Putamen (tissue), 1 donor: ENCODE measurements at places on chromosomes 6 and 20.

DNA sequence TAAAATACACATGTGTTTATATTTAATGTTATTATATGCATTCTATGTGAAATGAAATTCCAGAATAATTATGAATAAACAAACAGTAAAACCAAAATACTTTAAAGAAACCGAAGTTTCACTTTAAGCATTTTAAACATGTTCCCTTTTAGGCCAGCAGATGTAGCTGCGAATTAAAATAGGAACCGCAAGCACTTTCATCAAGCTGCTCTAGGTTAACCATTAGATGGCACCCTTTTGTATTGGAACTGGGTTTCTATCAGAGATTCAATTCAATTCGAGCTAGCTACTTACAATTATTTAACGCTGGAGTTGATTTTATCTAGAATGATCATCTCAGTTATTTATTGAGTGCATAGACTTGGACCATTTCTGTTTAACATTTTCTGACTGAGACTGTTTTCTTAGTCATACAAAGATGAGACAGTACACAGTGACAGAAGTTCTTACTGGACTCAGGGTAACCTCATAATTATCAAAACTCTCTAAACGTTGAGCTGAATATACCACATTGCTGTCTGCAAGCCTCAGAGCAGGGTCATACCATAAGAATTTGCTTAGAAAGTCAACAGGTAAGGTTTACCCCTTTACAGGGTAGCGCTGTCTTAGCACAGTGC, 8.5 kb downstream of the TMEM242 start:
- peak; percentile 76 for DNase-seq

DNA sequence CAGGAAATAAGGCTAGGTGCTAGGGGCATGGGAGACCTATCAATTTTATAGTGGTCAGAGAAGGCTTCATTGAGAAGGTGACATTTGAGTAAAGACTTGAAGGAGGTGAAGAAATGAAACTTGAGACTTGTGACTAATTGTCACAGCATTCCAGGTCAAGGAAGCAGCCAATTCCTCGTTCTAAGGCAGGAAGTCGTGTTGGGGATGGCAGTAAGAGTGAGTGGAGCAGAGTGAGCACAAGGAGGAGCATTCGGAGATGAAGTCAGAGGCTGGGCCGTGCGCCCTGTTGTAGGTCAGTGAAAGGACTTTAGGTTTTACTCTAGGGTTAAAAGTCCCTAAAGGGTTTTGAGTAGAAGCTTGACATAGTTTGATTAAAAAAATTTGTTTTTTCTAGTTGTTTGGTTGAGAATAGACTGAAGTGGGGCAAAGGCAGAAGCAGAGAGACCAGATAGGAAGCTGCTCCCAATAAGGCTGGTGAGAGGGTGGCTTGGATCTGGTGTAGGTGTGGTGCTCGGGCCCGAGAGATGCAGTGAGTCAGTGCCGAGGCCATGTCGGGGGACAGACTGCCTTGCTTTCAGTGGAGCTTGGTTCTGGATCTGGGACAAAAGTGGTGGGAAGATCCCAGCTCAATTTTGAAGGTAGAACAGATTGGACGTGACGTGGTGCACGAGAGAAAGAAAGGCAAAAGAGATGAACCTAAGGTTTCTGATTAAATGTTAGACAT, 2.6 kb upstream of the RSPH3 start:
- DNase-seq: no peak

GRCh38 chr20:17806739-17807441, 107.1 kb downstream of the BANF2 start:
- peak; percentile 7 for DNase-seq

GRCh38 chr6:75735491-75736186, 13.4 kb upstream of the MYO6 start:
- no peak for DNase-seq

GRCh38 chr6:12163744-12164507, 126.2 kb upstream of the EDN1 start:
- no peak for DNase-seq

DNA sequence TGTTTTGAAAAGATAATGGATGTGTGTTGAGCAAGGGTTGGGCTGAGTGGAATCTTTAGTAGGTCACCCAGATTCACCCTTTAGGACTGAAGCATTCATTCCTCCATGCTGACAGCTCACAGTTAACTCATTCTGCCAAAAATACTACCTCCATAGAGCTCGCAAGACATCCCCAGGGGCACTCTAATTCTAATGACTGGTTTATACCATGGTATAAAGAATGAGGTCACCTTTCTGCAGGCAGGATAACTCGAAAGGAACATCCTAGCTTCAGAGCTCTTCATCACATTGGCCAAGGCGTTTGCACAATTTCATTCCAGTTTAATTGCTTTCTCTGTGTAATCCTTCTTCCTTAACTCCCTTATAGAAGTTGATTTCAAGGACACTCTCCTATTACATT, 1257.2 kb upstream of the EYS start:
- DNase-seq: no peak

GRCh38 chr6:95574811-95575210, 2.5 kb upstream of the MANEA start:
- DNase-seq: no peak

DNA sequence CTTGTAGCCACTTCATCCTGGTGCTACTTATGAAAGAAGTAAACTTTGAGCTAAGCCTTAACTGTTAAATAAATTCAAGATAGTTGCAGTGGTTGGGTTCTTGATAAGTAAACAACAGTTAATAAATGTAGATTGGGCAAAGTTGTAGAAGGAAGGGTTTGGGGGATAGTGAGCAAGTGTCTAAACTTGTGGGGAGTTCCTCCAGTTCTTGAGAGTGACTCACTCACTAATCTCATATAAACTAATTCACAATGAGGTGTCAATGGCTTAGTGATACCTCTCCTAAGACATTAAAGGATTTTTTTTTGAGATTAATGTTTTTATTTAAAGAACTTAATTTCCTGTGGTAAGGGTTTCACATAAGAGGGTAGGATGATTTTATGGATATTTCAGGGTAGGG, 507.4 kb downstream of the BMP2 start:
- no peak for DNase-seq

DNA sequence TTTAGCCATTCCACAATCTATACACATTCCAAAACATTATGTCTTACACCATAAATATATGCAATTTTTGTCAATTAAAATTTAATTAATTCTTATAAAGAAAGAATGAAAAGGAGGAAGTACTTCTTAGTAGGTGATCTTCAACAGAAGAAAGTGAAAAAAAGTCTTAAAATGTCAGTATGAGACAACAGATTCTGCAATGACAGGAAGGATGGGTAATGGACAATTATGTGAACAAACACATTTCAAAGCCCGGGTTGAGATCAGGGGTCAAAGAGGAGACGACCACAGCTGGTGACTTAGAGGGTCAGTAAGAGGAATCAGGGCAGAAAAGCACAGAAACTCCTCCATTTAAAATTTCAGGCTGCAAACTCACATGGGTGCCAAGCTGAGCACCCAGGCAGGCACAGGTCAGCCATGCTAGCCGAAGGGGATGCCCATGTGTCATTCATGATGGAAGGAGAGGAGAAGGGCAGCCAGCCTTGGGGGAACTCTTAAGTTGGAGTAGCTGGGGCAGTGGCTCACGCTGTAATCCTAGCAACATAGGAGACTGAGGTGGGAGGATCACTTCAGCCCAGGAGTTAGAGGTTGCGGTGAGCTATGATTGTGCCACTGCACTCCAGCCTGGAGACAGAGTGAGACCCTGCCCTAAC, 11.0 kb downstream of the VSX1 start:
- no peak for DNase-seq

DNA sequence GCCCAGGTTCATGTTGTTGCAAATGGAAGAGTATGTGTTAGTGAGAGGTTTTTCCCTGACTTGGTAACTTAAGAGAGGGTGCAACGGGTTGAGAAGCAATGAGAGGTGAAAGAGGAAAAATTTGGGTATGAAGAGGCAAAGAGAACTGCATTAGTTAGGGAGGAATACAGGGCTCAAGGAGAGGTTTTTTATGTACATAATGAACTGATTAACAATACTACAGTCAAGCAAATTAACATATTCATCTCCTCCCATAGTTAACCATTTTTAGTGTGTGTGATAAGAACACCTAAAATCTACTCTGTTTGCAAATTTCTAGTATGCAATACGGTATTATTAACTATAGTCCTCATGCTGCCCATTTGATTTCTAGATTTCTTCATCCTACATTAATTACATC, 79.5 kb upstream of the HTR1E start:
- DNase-seq: no peak

- DNase-seq: no peak
These were observed 237.0 kb downstream of the LRFN2 start for GRCh38 chr6:40349901-40350746.

DNA sequence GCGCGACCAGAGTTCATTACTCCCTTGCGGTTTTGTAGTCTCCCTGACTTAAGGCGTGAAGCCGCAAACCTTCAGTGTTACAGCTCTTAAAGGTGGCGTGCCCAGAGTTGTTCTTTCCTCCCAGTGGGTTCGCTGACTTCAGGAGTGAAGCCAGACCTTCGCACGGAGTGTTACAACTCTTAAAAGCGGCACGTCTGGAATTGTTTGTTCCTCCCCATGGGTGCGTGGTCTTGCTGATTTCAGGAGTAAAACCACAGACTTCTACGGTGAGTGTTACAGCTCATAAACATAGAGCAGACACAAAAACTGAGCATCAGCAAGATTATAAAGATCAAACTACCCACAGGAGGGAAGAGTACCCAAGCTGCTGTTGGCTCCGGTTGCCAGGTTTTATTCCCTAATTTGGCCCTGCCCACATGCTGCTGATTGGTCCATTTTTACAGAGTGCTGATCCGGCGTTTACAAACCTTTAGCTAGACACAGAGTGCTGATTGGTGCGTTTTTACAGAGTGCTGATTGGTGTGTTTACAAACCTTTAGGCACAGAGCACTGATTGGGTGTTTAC, 10.4 kb downstream of the TMEM14C start:
- no peak for DNase-seq

- DNase-seq: peak; percentile 70
These were observed 18.9 kb downstream of the PCNA start for GRCh38 chr20:5100684-5101347.

GRCh38 chr6:158467923-158468322, 92.0 kb upstream of the TMEM181 start:
- DNase-seq: no peak

DNA sequence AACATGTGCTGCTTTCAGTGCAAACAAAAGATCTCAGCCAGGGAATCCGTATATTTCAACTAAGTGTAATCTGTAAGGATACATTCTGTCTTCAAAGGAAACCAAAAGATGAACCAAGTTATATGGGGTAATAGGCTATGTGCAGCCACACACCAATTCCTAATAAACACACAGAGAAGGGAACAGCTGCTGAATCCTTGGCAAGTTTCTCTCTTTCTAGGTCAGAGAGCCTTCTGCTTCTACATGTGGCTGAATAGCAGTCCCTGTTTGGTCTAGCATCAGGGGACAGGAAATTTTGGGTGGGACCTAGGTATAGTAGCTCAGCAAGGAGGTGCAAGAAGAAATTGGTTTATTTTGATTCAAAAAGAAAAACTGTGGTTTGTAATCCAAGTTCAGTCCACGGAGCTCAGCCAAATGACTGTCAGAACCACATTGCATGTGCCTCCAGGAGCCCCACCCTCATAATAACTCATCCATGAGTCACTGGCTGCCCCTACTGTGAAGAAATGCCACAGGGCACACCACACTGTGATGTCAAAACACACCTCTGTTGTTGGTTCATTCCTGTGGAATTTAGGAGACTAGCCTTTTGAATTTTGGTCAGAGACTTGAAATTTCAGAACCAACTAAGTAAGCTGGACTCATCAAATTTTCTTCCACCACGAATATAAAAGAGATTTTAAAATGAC, 21.1 kb downstream of the SPTLC3 start:
- no peak for DNase-seq

DNA sequence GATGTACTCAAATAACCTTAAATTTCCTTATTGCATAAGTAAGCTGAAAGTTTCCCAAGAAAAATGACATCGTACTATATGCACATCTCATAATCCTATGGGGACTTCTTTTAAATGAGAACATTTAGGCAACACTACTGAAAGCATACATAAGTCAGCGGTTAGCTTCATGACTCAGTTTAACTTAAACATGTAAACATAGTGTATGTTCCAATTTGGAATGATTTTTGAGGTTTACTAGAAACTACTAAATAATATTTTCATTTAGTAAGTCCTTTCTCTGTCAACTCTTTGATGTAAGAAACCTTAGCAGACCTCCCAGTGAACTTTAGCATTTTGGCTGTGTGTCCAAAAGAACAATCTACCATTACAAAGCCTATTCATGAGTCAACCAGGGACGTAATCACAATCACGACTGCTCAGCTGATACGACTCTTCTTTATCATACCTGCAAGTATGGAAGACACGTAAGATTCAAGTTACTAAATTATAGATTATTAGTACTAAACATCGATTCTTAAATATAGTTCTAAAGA, 19.3 kb downstream of the HIVEP2 start:
- no peak for DNase-seq

DNA sequence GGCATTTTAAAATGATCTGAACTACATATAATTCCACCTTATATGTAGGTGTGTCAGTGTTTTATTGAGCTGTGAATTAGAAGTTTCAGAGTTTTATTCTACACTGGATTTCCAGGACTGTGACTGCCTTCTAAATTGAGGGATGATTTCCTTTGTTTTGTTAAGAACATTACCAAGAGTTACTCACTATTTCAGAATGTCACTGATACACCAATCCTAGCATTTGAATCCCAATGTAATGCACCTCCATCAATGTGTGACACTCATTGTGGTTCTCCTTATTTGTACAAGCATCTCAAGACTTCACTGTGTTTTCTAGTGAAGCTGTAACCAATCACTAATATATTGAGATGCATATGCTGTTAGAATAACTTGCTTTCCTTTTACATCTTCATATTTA, 86.8 kb downstream of the PLCB1 start:
- no peak for DNase-seq

- no peak for DNase-seq
These were observed 624.1 kb downstream of the PKHD1 start for GRCh38 chr6:51463321-51463720.

DNA sequence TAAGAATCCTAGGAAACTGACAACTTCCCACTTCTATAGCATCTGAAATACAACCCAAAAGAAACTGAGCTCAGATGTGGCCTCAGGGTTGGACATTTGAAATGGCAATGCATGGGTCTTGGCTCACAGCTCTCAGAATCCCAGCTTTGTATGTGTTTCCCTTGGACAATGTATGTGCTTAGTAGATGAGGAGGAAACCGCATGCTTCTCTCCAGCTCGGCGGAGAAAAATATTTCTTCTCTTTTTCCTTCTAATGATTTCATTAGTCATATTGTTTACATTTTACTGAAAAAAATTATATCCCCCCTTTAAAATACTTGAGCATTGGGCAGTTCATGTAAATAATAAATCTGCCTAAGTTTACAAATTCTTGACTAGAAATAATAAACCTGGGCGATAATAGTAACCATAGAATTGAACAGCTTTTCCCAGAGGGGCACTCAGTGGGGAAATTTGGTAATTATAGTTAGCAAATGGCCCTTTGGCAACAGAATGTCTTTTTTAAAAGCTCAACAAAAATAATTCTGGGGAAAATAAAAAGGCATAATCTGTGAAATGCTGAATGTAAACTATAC, 55.3 kb downstream of the PFDN4 start:
- no peak for DNase-seq

DNA sequence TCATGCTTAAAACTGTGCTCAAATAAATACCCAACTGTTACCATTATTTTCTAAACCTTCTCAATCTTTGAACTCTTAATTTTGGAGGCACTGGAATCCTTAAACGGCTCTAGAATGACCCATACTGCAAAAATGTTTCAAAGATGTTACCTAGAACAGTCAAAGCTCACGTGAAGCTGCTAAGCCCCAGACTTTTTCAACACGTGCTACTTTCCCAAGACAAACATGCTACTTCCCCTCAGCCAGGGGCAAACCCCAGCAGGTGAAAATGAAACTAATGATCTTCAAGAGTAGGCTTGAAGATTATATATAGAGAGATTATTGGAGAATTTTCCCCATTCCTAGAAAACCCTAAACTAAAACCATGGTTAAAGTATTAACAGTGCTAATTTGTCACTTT, 28.1 kb downstream of the HUS1B start:
- DNase-seq: no peak
